ENCODE measurements at places on chromosomes 12 and 14.

- H3K36me3 ChIP-seq: peaks cover 12% of the 10 kb centered on the region
- peaks cover 16% of the 10 kb centered on the region for H3K4me1 ChIP-seq
- H3K27ac ChIP-seq: no peak overlapping the region
- DNase-seq: no peak
- H3K27me3 ChIP-seq: no peaks in the 10 kb centered on the region
These were observed 33.3 kb upstream of the CCND2 start for GRCh38 chr12:4240161-4240783.

GRCh38 chr12:5809586-5809985 lies 135.5 kb downstream of the ANO2 start:
- DNase-seq: no peak
- no peaks in the 10 kb centered on the region for H3K27me3 ChIP-seq
- no peaks in the 10 kb centered on the region for H3K36me3 ChIP-seq
- no peak overlapping the region for H3K4me3 ChIP-seq
- peaks cover 15% of the 10 kb centered on the region for H3K4me1 ChIP-seq
- no peak overlapping the region for H3K27ac ChIP-seq

DNA sequence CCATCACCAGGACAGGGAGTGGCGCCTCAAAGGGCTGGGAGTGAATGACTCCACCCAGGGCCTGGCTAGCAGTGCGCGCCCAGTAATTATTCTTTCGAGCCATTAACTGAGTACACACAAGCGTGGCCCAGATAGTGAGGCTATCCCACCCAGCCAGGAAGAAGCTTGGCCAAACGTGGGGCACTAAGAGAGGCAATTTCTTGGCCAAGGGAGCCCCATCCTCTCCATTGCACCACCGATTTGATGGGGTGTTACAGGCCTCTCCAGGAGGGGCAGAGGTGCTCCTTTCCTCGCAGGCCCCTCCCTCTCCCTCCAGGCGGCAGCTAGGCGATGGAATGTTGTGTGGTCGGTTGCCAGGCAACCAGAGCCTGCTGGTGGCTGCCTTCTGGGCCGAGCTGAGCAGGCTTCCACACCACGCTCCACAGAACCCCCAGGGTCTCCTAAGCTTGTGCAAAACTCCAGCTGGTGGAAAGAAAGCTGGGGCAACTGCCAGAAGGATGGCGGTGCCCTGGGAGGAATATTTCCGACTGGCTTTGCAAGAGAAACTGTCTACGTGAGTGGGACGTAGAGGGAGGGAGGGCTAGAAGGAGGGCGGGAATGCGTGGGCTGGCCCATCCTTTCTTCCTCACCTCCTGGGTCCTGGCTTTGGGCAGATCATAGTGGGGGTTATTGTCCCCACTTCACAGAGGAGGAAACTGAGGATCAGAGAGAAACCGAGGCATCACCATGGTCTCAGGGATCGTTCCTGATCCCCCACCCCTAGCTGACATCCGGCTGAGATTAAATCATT lies at the start of gene CFAP73:
Gene CFAP73 (plus strand): TSS at position 364 of the 790 bp plus-strand sequence. CDS start 134 bp downstream, at position 498.
- H3K4me1 ChIP-seq: peaks cover 25% of the 10 kb centered on the region
- DNase-seq: peak; percentile 93
- H3K27me3 ChIP-seq: peaks cover 51% of the 10 kb centered on the region
- no peak within 1 kb of the TSS for H3K27ac ChIP-seq

DNA sequence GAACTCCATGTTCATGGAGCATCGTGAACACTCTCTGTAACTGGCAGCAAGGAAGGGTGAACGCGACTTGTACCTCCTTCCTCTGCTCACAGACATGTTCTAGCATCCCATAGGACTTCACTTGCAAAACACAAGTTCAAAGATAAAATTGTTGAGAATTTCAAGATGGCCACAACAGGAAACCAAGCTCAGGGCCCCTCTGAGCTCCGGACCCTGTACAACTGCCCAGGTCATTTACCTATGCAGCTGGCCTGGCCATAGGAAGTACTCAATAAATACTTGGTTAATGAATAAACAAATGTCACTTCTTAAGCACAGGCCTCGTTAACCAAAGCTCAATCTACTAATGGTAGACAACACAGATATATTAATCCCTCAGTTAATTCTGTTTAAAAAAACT lies 11.7 kb upstream of the PPP4R4 start:
- no peak overlapping the region for H3K4me3 ChIP-seq
- H3K36me3 ChIP-seq: no peaks in the 10 kb centered on the region
- no peak overlapping the region for H3K27ac ChIP-seq
- DNase-seq: no peak
- H3K27me3 ChIP-seq: peaks cover 4% of the 10 kb centered on the region

DNA sequence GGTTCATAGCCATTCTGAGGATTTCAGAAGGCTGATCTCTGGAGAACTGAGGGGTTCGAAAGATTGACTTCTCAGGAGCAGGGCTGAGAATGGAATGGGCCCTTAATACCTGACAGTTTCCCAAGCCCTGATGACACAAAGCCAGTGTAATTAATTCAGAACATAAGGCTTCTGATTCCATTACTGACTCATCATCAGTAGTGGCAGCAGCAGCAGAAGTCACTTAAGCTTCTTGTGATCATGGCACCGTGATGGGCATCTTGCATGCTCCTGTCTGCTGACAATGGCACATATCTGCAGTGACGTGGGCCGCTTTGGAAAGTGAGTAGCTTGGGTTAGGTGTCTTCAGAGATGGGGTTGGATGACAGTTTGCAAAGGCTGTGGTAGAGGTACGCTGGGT lies 38.2 kb upstream of the GSG1 start:
- no peak overlapping the region for H3K4me3 ChIP-seq
- H3K27ac ChIP-seq: no peak overlapping the region
- H3K4me1 ChIP-seq: no peaks in the 10 kb centered on the region
- H3K27me3 ChIP-seq: no peaks in the 10 kb centered on the region

GRCh38 chr12:91094032-91094662 lies 17.1 kb downstream of the LUM start:
- no peaks in the 10 kb centered on the region for H3K4me1 ChIP-seq
- H3K4me3 ChIP-seq: no peak overlapping the region
- H3K36me3 ChIP-seq: peaks cover 19% of the 10 kb centered on the region
- no peak for DNase-seq
- peaks cover 3% of the 10 kb centered on the region for H3K27me3 ChIP-seq

GRCh38 chr14:81170829-81171195 lies 49.9 kb downstream of the GTF2A1 start:
- 0 out of 2 replicates have a peak overlapping the region, but pooled peaks have one; percentile 85 for H3K27ac ChIP-seq
- H3K36me3 ChIP-seq: no peaks in the 10 kb centered on the region
- H3K27me3 ChIP-seq: no peaks in the 10 kb centered on the region
- H3K4me1 ChIP-seq: peaks cover 6% of the 10 kb centered on the region
- H3K4me3 ChIP-seq: peak overlapping the region; percentile 88

DNA sequence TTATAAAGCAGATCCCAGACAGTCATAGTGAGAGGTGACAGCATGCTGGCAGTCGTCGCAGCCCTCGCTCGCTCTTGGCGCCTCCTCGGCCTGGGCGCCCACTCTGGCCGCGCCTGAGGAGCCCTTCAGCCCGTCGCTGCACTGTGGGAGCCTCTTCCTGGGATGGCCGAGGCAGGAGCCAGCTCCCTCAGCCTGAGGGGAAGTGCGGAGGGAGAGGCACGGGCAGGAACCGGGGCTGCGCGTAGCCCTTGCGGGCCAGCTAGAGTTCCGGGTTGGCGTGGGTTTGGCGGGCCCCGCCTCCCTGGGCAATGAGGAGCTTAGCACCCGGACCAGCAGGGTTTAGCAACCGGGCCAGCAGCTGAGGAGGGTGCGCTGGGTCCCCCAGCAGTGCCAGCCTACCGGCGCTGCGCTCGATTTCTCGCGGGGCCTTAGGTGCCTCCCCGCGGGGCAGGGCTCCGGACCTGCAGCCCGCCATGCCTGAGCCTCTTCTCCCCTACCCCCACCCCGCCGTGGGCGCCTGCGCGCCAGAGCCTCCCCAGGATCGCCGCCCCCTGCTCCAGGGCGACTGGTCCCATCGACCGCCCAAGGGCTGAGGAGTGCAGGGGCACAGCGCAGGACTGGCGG lies 451.2 kb upstream of the DCN start:
- H3K36me3 ChIP-seq: peaks cover 4% of the 10 kb centered on the region
- H3K27me3 ChIP-seq: no peaks in the 10 kb centered on the region
- H3K4me1 ChIP-seq: 0 out of 2 replicates have a peak, but pooled peaks cover 3% of the 10 kb centered on the region
- no peak overlapping the region for H3K27ac ChIP-seq

DNA sequence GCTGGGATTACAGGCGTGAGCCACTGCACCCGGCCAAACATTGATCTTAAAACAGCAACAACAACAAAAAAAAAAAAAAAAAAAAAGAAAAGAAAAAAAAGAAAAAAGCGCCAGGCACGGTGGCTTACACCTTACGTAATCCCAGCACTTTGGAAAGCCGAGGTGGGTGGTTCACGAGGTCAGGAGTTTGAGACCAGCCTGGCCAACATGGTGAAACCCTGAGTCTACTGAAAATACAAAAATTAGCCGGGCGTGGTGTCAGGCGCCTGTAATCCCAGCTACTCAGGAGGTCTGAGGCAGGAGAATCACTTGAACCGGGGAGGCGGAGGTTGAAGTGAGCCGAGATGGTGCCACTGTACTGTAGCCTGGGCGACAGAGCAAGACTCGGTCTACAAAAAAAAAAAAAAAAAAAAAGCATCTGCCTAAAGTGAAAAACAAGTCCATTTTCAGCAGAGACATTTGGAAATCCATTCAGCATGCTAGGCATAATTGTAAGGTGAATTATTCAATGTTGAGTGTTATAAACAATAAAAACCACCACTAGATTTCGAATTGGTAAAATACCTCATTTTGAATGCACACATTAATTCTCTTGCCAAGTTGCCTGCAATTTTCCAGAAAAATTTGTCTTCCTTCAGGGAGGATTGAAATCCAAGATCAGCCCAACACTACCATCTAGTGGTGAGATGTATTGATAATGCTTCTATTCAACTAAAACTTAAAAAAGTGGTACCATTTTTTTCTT lies 8.0 kb upstream of the CERS5 start:
- peaks cover 1% of the 10 kb centered on the region for H3K4me1 ChIP-seq
- H3K36me3 ChIP-seq: peaks cover 13% of the 10 kb centered on the region
- no peak for DNase-seq
- H3K27me3 ChIP-seq: no peaks in the 10 kb centered on the region
- H3K27ac ChIP-seq: peak overlapping the region; percentile 30

- no peak overlapping the region for H3K27ac ChIP-seq
- no peaks in the 10 kb centered on the region for H3K27me3 ChIP-seq
- peaks cover 40% of the 10 kb centered on the region for H3K4me1 ChIP-seq
- no peak overlapping the region for H3K4me3 ChIP-seq
- peaks cover 8% of the 10 kb centered on the region for H3K36me3 ChIP-seq
These were observed 5.4 kb downstream of the SOS2 start for GRCh38 chr14:50225974-50226297.

GRCh38 chr12:116222358-116222757 lies 55.1 kb downstream of the MED13L start:
- H3K36me3 ChIP-seq: no peaks in the 10 kb centered on the region
- H3K27ac ChIP-seq: no peak overlapping the region
- peaks cover 3% of the 10 kb centered on the region for H3K4me1 ChIP-seq
- no peak for DNase-seq
- no peak overlapping the region for H3K4me3 ChIP-seq
- H3K27me3 ChIP-seq: no peaks in the 10 kb centered on the region

DNA sequence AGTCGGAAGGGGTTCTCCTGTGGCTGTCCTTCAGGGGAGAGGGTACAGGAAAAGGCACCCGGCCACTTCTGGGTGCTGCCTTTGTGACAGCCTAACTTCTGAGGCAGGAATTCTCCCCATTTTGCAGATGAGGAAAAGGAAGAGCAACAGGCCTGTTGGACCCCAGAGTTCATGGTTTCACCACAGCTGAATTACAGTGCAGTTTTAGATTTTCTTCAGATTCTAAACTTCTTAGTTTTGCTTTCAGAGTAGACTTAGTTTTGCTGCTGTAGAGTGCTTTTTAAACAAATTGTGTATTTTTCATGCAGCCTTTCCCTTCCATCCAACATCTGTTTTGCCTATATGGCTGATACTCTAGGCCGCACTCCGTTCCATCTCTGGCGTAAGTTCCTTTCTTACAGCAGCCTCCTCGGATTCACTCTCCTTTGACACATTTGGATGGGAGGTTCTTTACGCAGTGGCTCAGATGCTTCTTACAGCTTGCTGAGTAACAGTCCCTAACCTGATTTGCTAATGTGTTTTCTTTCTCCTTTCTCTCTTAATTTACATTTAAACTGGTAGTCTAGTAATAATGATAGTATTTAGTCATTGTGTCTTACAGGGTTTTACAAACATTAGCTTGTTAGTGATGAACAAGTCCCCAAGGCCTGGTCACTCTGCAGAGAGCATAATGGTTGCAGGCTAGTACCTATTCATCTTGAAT lies 7.8 kb downstream of the TRAF3 start:
- H3K36me3 ChIP-seq: no peaks in the 10 kb centered on the region
- H3K27me3 ChIP-seq: no peaks in the 10 kb centered on the region
- no peak overlapping the region for H3K4me3 ChIP-seq
- H3K4me1 ChIP-seq: peaks cover 23% of the 10 kb centered on the region

DNA sequence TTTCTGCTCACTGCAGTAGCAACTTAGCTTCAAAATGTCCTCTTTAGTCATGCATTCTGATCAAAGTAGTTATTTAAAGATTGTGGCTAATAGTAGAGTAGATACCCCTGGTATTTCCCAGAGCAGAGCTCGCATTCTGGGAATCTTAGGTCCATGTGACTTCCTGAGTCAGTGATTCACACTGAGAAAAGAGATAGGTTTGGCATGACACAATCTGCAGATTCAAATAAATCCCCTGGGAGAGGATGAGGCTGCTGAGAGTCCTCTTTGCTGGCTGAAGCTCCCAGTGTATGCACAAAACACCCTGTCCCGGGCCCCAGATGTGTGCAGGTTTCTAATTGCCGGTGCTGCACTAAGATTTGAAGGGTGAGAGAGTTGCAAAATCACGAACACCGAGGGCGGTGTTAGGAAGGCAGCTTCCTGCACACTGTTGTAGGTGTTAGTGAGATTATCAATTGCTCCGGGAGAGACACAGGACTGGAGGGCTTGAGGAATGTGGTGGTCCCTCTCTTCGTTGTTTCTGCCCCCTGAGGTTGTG lies 233.2 kb downstream of the NRXN3 start:
- H3K4me3 ChIP-seq: no peak overlapping the region
- H3K4me1 ChIP-seq: peaks cover 19% of the 10 kb centered on the region
- H3K36me3 ChIP-seq: no peaks in the 10 kb centered on the region
- peak overlapping the region; percentile 51 for H3K27ac ChIP-seq

DNA sequence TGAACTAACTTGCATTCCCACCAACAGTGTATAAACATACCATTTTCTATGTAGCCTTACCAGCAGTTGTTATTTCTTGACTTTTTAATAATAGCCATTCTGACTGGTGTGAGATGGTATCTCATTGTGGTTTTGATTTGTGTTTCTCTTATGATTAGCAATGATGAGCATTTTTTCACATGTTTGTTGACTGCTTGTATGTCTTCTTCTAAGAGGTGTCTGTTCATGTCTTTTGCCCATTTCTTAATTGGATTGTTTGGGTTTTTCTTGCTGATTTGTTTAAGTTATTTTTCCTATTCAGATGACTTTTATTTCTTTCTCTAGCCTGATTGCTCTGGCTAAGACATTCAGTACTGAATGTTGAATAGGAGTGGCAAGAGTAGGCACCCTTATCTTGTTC lies 230.3 kb downstream of the DAD1 start:
- DNase-seq: no peak
- H3K27me3 ChIP-seq: peaks cover 12% of the 10 kb centered on the region

- H3K36me3 ChIP-seq: no peaks in the 10 kb centered on the region
- no peak for DNase-seq
- H3K4me1 ChIP-seq: peaks cover 29% of the 10 kb centered on the region
- no peaks in the 10 kb centered on the region for H3K27me3 ChIP-seq
- no peak overlapping the region for H3K27ac ChIP-seq
- H3K4me3 ChIP-seq: no peak overlapping the region
These were observed 353.1 kb downstream of the NAV3 start for GRCh38 chr12:78183824-78184223.

GRCh38 chr12:26195250-26195640 lies at the start of gene SSPN:
Gene SSPN (plus strand): TSS chr12:26195573. CDS start chr12:26195673, 100 bp downstream.
- peak within 1 kb of the TSS; percentile 86 for H3K4me3 ChIP-seq
- H3K27me3 ChIP-seq: peaks cover 38% of the 10 kb centered on the region
- H3K27ac ChIP-seq: no peak within 1 kb of the TSS
- H3K4me1 ChIP-seq: peaks cover 14% of the 10 kb centered on the region
- peak; percentile 38 for DNase-seq

All from WTC11 (cell line).